Hepatocyte (in vitro differentiated cells): ENCODE measurements at places on chromosomes 3 and 15.

DNA sequence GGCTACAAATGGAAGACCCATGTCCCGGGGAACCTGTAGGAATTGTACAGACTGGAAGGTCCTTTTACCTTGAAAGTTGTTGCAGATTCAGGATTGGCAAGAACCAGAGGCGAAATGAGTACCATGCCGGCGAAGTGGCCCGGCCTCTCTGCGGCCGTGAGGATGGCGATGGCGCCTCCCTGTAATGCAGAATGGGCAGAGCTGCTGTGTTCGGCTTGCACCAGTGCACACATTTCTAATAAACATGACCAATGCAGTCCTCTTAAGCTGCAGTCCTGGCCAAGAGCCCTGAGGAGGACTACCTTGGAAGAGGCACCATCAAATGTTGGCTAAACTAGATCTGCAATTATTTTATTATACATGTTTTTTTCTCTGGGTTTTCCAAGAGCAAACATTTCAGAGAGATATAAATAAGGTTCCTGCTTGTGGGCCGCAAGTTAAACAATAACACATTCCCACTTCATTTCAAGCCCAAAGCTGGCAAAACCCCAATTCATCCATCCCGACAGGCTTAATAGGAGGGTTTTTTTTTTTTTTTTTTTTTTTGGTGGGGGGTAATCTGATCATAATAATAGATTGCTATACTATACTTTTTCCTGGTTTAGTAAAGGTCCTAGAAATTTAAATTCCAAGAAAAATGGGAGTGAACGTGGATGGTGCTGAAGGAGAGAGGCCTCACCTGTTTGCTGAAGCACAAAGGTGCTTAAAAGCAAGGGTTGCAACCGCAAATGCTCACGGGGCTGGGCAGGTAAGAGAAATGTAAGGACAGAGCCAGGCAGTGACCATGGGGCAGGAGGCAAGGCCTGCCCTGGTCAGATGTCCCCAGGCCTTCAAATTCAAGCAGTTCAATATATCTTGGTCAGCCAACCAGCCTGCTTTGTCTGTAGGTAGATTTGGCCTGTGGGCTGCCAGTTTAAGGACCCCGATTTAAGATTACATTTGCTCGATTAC is 48.5 kb downstream of the ABTB1 start:
- H3K36me3 ChIP-seq = no peaks in the 10 kb centered on the region
- no peak overlapping the region for H3K27ac ChIP-seq
- no peak overlapping the region for H3K4me3 ChIP-seq
- H3K4me1 ChIP-seq = peaks cover 4% of the 10 kb centered on the region

DNA sequence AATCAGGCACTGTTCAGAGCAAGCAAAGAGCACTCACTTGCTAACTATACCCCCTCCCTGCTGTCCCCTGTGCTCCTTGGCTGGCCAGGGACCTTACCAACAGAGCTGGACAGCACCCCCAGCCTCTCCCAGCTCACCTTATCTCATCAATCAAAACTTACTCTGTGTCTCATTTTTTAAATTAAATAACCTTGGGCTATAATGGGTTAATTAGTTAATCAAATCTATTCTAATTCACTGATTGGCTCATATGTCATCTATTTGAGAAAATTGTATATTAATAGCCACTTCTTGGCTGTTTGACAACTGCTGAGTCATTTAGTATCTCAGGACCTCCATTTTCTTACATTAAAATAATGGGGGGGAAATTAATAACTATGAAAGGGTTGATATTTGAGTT is 22.9 kb downstream of the IL5RA start:
- no peaks in the 10 kb centered on the region for H3K4me1 ChIP-seq
- DNase-seq = no peak
- no peaks in the 10 kb centered on the region for H3K36me3 ChIP-seq
- H3K27ac ChIP-seq = no peak overlapping the region

DNA sequence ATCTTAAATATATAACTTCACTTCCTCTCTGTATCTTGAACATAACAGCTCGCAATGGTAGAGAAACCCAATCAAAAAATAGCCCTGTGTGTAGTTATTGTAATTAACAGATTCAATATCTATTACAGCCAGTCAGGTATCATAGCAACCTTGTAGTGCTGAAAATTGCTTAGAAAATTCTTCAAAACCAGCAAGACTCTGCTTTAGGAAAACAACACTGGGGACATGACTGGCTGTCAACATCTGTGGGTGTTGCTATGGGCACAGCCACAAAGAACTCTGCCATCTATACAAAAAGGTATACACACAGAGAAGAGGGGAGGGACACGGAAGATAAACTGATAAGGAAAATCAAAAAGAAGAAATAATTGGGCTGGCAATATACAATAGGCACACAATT is 101.2 kb downstream of the WDR72 start:
- no peak for DNase-seq
- no peak overlapping the region for H3K27ac ChIP-seq
- no peaks in the 10 kb centered on the region for H3K27me3 ChIP-seq
- H3K4me3 ChIP-seq = no peak overlapping the region

GRCh38 chr3:32551496-32551895 is 19.2 kb downstream of the DYNC1LI1 start:
- no peaks in the 10 kb centered on the region for H3K27me3 ChIP-seq
- DNase-seq = no peak
- H3K4me1 ChIP-seq = no peaks in the 10 kb centered on the region
- no peak overlapping the region for H3K4me3 ChIP-seq
- no peak overlapping the region for H3K27ac ChIP-seq

GRCh38 chr15:80588801-80589200 is 106.3 kb upstream of the ABHD17C start:
- H3K4me3 ChIP-seq = no peak overlapping the region
- H3K36me3 ChIP-seq = no peaks in the 10 kb centered on the region
- H3K27me3 ChIP-seq = no peaks in the 10 kb centered on the region
- peak; percentile 72 for DNase-seq
- peaks cover 11% of the 10 kb centered on the region for H3K4me1 ChIP-seq

- DNase-seq = no peak
- peaks cover 7% of the 10 kb centered on the region for H3K4me1 ChIP-seq
- H3K4me3 ChIP-seq = no peak overlapping the region
- no peaks in the 10 kb centered on the region for H3K27me3 ChIP-seq
Observed at GRCh38 chr3:25619382-25619781, 45.3 kb downstream of the TOP2B start.

DNA sequence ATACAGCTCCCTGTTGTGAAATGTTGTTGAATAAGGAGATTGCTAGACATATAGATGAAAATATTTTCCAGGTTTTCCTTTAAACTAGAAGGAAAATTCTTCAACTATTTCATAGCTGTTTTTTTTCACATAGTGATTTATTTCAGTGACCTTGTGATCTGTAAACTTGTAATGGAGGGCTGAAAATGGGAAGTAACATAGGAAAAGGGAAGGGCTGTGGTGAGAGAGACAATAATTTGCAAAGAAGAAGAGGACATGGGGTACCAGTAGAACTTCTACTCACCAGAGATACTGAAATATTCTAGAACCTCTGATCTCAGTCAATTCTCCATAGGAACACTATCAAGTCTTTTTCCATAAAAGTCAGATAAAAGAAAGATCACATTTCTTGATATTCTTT is 60.4 kb downstream of the PLS1 start:
- H3K4me1 ChIP-seq = no peaks in the 10 kb centered on the region
- no peak overlapping the region for H3K27ac ChIP-seq
- H3K4me3 ChIP-seq = no peak overlapping the region
- no peaks in the 10 kb centered on the region for H3K36me3 ChIP-seq
- no peaks in the 10 kb centered on the region for H3K27me3 ChIP-seq
- DNase-seq = no peak

- H3K4me1 ChIP-seq = no peaks in the 10 kb centered on the region
- no peaks in the 10 kb centered on the region for H3K36me3 ChIP-seq
- no peak overlapping the region for H3K27ac ChIP-seq
- no peak for DNase-seq
Observed at GRCh38 chr15:40550341-40551037, 14.4 kb downstream of the CCDC32 start.
